Muscle of back (tissue), 13 donors: ENCODE measurements at places on chromosomes 13 and 19. TPM values are rescaled to one million over a fixed set of nuclear protein-coding genes. Genes with fewer than 3 reads are reported as not detected.
A peak's percentile ranks its signal among the peaks of the same experiment; 100 is the strongest.

The RFXANK gene
- 70.5 TPM for polyA plus RNA-seq

DNA sequence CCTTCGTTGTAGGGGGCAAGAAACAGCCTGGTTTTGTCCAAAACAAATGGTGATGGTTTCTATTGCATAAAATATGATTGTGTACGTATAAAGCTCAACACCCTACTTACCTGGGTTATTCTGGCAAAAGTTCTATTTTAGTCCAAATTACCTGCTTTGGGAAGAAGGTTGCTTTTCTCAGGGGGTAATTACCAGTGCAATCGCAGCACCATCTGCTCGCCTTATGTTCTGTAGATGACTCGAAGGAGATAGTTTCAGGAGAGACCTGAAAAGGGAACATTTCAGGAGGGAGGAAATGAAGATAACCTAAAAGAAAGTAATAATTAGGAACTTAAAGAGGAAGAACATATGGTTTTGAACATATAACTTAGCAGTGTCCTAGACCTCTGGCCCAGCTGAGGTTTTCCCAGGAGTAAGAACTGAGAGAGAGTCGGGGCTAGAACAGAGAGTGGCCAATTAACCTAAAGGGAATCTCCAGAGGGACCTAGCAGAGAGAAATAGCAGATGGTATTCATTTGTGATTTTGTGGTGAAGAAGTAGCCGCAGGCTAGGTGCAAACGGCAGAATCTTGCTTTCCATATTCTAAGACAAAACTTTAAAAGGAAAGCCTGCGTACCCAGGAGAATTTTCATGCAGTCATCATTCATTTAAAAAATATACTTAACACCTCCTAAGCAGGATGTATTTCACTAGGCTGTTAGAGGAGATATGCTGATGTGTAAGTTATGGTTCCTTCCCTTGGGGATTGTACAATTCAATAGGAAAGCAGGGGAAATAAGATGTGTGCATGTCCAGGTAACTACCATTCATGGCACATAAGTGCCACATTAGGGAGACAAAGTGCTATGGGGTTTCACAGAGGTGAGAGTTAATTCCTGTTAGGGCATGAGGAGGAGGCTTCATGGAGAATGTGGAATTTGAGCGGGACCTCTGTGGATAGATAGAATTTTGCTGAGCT, 113.0 kb upstream of the SLC10A2 start:
- DNase-seq: no peak

GRCh38 chr13:102968572-102969228, 97.5 kb downstream of the SLC10A2 start:
- DNase-seq: no peak

DNA sequence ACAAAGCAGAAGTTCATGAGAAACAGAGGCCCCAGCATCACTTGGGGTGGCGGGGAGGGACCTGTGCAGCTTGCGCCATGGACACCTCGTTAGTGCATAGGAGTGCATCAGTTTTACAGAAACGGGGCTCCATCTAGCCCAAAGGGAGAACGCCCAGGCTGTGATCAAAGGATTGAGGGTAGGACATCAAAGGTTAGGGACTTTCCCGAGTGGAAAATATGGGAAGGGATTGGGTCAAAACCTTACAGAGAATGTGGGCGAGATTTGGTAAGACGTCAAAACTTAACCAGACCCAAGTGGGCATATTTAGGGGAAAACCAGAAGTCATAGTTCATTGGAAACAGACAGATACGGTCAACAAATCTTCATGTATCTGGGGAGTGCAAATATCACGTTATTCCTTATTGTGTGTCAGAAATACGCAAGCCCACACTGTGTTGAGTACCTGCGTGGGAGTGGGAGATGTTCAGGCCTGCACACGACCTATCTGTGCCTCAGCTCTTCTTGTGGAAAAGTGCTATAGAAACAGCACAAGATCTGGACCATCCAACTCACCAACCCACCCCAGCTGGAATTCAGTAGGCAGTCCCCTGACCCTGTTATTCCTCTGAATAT, 9.4 kb upstream of the GRAMD1A start:
- no peak for DNase-seq

- no peak for DNase-seq
Observed at GRCh38 chr19:30497034-30497433, 124.8 kb downstream of the ZNF536 start.

GRCh38 chr13:42102961-42103865, 54.8 kb downstream of the DGKH start:
- DNase-seq: no peak

GRCh38 chr13:46607768-46608564, 55.0 kb downstream of the LRCH1 start:
- no peak for DNase-seq

The ZFP14 gene
- polyA plus RNA-seq: 7.1 TPM

The ZNF428 gene
- 71.2 TPM for polyA plus RNA-seq

The SWSAP1 gene
- 2.1 TPM for polyA plus RNA-seq

- no peak for DNase-seq
Observed at GRCh38 chr19:2239173-2239572, 2.5 kb downstream of the SF3A2 start.

The RDH8 gene
- not detected for polyA plus RNA-seq

GRCh38 chr19:9958379-9958821, 22.1 kb upstream of the OLFM2 start:
- peak; percentile 83 for DNase-seq

GRCh38 chr19:3721887-3722442, 13.8 kb downstream of the TJP3 start:
- DNase-seq: no peak

The UHRF1 gene
- polyA plus RNA-seq: 28.7 TPM

The RNF17 gene
- polyA plus RNA-seq: 0.42 TPM

DNA sequence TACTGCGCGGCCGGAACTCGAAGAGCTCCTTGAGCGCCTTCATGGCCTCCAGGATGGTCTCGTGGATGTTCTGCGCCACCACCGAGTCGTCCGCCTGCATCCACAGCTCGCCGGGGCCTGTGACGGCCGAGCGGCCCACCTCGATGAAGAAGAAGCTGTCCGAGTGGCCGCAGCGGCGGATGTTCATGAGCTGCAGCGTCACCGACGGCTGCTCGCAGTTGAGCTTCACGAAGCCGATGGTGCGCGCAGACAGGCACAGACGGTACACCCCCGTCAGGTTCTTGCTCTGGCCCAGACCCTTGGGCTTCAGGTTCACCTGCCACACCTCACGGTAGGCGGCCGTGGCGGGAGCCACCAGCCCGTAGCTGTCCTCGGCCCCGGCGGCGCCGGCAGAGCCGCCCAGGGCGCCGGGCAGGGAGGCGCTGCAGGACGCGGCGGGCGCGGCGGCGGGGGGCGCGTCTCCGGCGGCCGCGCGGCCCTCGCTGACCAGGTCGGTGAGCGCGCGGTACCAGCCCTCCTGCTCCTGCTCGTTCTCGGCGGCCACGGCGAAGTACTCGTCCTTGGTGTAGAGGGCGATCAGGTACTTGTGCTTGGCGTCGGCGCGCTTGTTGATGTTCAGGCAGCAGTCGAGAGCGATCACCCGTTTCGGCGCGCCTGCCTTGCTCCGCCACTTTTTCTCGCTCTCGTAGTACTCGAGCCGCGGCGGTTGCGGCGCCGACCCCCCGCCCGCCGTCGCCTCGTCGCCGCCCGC, 1.1 kb downstream of the IRS2 start:
- DNase-seq: peak; percentile 84

The CGB3 gene
- polyA plus RNA-seq: 0.19 TPM

The ATP8A2 gene
- polyA plus RNA-seq: 2.2 TPM

The GJB6 gene
- polyA plus RNA-seq: 16.0 TPM

The KCNJ14 gene
- 0.71 TPM for polyA plus RNA-seq

The ITGBL1 gene
- 0.21 TPM for polyA plus RNA-seq

The SIGLEC11 gene
- 0.95 TPM for polyA plus RNA-seq

- DNase-seq: no peak
Observed at GRCh38 chr19:273393-273792, 17.8 kb downstream of the PLPP2 start.

DNA sequence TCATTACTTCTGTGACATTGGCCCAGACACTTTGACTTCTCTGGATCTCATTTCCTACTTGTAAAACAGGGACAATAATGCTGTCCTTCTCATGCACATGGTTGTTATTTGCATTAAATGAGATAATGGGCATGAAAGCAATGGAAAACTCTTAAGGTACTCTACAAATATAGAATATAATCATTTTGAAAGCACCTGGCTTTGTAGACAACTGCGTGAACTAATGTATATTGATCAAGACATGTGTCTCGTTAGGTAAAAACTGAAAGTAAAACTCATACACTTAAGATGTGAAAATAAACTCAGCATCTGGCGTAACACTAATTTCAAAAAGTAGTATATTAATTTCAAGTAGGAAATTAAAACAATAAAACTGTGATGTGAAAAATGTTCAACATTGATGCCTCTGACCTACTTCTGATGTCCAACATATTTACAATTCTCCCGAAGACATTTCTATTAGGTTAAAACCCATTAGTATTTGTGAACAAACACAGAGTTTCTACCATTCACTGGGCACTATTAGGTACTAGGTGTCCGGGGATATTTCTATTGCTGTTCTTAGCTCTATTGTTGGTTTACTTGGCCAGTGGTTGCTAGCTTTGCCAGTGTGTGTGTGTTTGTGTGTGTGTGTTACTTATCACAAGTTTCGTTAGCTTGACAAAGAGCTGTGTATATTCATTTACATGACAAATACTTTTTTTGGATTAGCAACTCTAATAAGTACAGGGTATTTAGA, 220.5 kb downstream of the KCNRG start:
- no peak for DNase-seq

The KIR2DL4 gene
- polyA plus RNA-seq: not detected

The ZNF556 gene
- polyA plus RNA-seq: 28.2 TPM

DNA sequence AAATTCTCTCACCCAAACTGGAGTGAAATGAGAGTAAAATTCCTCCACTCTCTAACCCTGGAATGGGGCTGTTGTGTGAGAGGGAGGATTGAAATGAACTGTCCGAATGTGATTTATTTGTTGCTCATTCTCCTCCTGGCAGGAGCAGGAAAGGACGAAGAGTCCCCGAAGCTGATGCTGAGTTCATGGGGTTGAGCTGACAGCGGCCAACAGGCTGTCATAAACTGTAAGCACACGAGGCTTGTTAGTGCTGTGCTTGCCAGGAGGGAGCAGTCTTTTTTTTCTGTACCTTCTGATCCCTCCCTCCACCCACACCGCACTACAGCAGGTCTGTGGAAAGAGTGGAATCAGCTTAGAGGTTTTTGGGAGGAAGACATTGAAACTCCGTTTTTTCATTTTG, 33.1 kb upstream of the ZNF331 start:
- DNase-seq: peak; percentile 62

The HS6ST3 gene
- 0.13 TPM for polyA plus RNA-seq

DNA sequence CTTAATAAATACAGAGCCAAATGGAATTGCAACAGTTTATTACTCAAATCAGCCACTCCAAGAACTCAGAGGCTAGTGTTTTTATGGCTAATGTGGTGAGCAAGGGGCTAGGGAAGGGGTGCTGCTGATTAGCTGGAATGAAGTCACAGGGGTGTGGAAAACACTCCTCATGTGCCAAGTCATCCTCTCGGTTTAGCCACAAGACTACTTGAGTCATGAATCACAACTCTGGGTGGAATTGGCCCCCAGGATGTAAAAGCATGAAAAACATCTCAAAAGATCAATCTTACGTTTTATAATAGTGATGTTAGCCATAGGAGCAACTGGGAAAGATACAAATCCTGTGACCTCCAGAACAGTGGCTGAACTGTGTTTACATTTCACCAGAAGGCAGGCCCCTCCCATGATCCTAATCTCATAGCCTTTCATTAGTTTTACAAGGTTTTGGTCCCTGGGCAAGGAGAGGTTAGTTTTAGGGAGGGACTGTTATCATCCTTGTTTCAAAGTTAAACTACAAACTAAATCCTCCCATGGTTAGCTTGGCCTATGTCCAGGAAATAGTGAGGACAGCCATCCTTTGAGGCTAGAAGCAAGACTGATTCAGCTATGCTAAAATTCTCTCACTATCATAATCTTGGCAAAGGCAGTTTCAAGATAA, 2020.1 kb upstream of the PCDH20 start:
- DNase-seq: peak; percentile 96

- no peak for DNase-seq
Observed at GRCh38 chr19:35294859-35295791, 3.2 kb downstream of the MAG start.

The IGFL3 gene
- polyA plus RNA-seq: not detected

- DNase-seq: no peak
Observed at GRCh38 chr13:40498461-40498860, 168.0 kb downstream of the FOXO1 start.

GRCh38 chr19:6531956-6532243, 1.1 kb downstream of the TNFSF9 start:
- DNase-seq: no peak

- peak; percentile 16 for DNase-seq
Observed at GRCh38 chr19:5621311-5621944, 1.1 kb downstream of the SAFB2 start.

GRCh38 chr13:40342461-40342860, 324.0 kb downstream of the FOXO1 start:
- DNase-seq: no peak

DNA sequence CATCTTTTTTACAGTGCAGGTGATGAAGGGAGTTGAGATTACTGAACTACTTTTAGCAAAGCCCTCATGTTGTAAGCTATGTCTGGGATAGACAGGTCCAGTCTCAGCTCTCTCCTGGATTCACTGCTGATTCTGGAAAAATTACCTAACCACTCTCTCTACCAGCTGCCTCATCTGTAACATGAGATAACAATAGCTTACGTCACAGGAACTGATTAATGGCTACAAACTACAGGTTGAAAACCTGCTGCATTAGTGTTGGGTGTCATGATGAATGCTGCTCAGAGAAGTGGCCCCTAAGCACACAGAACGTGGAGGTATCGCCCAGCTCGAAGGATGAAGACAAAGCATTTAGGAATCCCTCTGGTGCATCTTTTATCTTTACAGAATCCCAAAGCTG, 277.8 kb downstream of the ABCC4 start:
- DNase-seq: no peak

DNA sequence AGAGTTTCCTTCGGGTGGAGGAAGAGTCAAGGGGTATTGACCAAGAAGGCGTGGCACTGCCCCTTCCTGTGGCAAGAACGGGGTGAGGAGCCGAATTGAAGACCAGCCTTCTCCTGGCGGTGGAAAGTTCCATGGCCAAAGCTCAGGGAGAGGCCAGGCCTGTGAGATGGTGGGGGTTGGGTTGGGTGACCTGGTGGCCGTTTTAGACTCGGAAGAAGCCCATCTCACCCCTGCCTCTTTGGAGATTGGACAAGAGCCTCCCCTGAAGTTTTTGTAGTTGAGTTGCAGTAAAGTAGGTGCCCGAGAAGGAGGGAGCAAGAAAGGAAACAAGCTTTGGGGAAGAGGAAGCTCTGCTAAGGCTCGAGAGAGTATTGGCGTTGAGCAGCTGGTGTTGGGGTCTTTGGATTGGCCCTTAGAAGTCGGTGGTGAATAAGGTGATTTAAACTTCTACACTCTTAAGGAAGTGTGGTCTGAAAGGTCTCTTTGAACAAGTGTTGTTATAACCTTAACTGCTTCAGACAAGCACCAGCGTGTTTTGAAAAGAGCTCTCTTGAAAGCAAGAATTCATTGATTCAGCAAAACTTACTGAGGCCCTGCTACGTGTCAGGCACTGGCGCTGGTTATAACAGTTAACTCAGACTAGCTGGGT, 964 bp downstream of the SPINT2 start:
- DNase-seq: no peak

The NTF4 gene
- 3.0 TPM for polyA plus RNA-seq

GRCh38 chr13:20369886-20370361, 137.8 kb upstream of the GJB6 start:
- no peak for DNase-seq
